Activated CD4-positive, alpha-beta T cell treated with anti-CD3 and anti-CD28 coated beads for 36 hours (primary cell): ENCODE measurements at places on chromosomes 6 and 20. TPM values are rescaled to one million over a fixed set of nuclear protein-coding genes. Genes with fewer than 3 reads are reported as not detected.

DNA sequence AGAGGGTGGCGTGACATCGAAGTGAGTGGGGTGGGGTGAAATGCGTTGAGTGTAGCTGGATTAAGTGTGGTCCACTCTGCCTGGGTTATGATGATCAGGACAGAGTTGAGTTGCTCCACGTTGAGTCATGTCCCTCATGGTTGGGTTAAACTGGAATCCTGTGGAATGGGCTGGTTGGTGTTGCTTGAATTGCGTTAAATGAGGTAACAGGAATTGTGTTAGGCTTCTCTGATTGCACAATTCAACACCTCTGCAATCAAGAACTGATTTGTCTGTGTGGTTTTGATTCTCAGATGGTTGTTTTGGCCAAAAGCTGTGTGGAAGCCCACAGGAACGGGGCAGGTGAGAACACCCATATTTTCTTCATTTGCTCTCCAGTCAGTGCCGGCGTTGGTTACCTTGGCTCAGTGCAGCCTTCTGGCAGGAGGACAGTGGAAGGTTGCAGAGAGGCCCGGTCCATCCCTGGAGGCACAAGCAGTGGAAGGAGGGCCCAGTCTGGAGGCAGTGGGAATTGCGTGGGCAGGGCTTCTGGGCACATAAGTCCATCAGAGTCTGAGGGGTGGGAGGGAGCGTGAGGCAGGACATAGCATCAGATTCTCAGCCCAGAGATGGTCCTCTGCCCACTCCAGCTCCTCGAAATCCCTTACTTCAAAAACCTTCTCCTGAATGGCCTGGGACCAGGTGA lies 11.6 kb downstream of the NOTCH4 start:
- no peak for DNase-seq

DNA sequence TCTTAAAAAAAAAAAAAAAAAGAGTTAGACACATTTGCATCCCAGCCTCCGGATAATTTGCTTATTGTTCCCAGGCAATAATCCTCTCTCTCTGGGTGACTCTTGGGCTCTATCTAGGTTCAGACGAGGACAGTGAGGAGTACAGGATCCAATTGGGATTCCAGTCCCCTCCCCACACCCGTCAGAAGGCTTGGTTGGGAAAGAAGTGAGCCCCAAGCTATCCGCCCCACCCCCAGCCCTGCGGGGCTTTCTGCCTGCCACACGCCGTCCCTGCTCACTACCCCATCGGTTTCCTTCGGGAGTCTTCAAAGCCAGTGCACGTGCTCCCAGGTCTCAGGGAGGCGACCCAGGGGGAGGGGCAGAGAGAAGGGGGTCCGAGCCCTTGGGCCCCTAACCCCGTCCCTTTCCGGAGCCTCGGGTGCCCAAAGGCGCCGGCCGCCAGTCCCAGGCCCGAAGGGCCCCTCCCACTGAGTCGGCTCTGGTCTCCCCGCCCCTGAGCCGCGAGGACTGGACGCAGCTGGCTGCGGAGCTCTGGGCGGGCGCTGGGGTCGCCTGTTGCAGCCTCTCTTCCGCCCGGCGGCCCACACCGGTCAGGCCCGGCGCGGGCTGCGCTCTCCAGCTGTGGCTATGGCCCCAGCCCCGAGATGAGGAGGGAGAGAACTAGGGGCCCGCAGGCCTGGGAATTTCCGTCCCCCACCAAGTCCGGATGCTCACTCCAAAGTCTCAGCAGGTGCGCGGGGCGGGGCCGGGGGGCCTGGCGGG lies 2.5 kb downstream of the MYMX start:
- DNase-seq, result peak; percentile 54

Gene CLVS2
- total RNA-seq, result not detected

- DNase-seq, result peak; percentile 40
Measured at GRCh38 chr6:44003345-44004061, 123.7 kb downstream of the MRPL14 start.

DNA sequence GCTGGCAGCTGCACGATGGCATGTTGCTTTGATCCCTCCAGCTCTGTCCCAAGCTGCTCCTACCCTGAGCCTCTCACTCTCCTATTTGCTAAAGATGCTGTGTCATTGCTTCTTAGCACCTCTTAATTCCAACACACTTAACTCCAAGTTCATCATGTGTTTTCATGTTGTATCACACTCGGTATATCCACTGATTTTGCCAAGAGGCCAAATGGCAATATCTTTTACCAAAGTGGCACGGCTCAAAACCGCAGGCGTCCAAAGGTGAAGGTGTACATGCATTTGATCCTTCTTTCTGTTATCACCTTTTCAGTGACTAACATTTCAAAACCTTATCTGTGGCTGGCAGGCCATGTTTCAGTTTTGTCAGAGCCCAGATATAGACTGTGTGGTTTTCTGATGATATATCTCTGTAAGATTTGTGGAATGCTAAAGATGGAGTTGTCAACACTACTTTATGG lies 217.0 kb downstream of the TBX18 start:
- no peak for DNase-seq

DNA sequence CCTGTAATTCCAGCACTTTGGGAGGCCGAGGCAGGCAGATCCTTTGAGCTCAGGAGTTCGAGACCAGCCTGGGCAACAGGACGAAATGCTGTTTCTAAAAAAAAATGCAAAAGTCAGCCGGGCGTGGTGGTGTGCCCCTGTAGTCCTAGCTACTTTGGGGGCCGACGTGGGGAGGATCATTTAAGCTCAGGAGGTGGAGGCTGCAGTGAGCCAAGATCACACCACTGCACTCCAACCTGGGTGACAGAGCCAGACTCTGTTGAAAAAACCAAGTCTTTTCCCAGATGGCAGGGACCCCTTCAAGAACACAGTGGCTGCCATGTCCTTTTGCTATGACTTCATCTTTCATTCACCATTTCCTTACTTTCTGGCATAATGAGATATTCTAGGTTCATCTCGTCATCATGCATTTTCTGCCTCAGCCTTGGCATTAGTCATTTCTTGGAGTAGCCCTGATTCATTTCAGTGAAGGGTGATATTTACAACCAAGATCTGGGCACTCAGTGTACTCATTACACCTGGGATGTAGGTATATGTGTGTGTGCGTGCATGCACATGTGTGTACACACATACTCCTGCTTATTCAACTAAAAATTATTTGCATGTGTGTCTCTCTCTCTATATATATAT lies 61.4 kb upstream of the TOX2 start:
- DNase-seq, result no peak

DNA sequence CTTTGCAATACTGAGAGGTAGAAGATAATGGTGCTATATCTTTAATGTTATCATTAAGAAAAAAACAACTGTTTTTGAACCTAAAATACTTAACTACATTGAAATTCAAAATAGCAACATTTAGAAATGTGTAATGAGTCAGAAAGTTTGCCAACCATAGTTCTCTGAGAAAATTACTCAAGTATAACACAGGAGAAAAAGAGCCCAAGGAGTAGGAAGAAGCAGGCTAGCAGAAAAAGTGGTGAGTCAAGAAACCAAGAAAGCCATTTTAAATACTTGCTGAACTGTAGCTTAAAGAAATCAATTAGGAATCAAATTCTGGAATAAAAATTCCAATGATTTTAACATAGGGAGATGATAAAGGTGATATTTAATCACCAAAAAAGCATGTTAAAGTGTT lies 181.0 kb upstream of the RSPO3 start:
- no peak for DNase-seq

DNA sequence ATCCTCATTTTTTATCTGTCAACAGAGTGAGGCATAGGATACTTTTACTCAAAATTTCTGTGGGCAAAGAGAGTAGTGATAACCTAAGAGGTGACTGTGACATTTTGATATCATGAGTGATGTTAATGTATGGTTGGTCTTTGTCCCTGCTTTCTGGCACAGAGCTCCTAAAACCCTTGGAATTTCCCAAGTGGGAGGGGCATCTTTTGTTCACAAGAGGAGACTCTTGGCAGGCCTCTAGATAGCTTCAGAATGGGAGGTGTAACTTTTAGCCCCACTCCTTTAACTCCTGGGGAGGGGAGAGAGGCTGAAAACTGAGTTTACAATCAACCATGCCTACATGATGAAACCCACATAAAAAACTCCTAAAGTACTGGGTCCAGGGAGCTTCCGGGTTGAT lies 527.8 kb downstream of the RFPL4B start:
- no peak for DNase-seq

- no peak for DNase-seq
Measured at GRCh38 chr6:69622924-69623323, 173.9 kb downstream of the LMBRD1 start.

Gene MMP24
- not detected for total RNA-seq

GRCh38 chr6:154319231-154319858 lies 37.3 kb downstream of the IPCEF1 start:
- no peak for DNase-seq

Gene TMEM181
- total RNA-seq, result 9.9 TPM

DNA sequence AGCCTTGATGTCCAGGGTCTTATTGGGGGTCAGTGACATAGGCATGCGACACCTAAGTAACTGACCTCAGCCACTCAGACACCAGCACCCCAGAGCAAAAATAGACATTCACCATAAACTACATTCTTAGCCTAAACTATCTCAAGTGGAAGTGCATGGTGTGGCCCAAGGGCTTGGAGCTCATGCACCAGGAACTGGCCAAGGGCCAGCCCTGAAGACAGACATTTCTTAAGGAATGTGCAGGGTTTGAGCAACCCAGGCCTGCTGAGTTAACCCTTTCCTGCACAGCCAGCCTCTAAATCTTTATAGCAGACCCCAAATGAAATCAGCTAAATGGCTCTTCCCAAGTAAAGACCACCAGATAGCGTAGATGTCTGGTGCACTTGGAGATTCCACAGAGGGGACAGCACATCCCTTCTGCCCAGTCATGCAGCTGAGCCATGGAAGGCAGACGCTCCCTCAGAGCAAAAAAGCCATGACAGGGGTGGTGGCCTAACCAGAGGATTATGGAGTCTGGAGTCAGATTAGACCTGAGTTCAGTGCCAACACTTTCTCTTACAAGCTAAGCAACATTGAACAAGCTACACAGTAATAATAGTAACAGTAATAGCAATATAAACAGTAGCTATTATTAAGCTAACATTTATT lies 222.6 kb downstream of the ZMYND8 start:
- DNase-seq, result no peak

GRCh38 chr6:135180542-135181332 lies at the start of gene MYB:
TSS of gene MYB (plus strand) at chr6:135181308. CDS start at chr6:135181514, 206 bp downstream.
- peak; percentile 86 for DNase-seq

GRCh38 chr6:136657666-136658065 lies 107.4 kb upstream of the MAP7 start:
- DNase-seq, result no peak

Gene TMEM200A
- 0.14 TPM for total RNA-seq

DNA sequence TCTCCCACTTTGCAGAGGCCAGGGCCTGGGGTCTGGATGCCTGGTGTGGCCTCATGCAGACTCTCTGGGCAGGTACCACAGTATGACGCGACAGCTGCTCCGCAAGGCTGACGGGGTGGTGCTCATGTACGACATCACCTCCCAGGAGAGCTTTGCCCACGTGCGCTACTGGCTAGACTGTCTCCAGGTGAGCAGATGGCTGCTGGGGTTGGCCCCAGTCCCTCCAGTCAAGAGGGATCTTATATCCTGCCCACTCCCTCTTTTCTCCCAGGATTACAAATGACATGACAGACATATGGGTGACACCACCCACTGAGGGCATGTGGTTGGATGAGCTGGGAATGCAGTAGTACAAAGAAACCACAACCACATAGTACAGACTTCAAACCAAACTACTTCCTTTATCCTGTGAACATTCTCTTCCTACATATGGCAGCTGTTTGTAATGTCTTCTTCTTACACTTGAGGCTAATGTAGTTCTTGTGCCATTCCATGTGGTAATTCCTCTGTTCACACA lies 29.9 kb downstream of the RAB44 start:
- DNase-seq, result peak; percentile 35

DNA sequence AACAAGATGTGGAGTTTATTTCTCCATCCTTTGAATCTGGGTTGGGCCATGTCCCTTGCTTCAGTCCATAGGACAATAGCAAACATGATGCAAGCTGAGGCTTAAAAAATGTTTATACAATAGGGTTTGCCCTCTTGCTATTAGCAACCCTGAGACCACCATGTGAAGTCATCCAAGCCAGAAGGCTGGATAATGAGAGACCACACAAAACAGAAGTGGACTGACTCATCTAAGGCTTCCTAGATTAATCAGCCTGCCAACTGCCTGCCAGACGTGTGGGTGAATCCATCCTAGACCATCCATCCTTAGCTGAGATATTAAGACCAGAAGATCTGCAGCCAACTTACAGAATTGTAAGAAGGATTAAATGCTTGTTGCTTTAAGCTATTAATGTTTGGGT lies 38.1 kb upstream of the ISM1 start:
- DNase-seq, result peak; percentile 30

Gene ELOVL2
- total RNA-seq, result not detected

Gene OPRM1
- not detected for total RNA-seq

DNA sequence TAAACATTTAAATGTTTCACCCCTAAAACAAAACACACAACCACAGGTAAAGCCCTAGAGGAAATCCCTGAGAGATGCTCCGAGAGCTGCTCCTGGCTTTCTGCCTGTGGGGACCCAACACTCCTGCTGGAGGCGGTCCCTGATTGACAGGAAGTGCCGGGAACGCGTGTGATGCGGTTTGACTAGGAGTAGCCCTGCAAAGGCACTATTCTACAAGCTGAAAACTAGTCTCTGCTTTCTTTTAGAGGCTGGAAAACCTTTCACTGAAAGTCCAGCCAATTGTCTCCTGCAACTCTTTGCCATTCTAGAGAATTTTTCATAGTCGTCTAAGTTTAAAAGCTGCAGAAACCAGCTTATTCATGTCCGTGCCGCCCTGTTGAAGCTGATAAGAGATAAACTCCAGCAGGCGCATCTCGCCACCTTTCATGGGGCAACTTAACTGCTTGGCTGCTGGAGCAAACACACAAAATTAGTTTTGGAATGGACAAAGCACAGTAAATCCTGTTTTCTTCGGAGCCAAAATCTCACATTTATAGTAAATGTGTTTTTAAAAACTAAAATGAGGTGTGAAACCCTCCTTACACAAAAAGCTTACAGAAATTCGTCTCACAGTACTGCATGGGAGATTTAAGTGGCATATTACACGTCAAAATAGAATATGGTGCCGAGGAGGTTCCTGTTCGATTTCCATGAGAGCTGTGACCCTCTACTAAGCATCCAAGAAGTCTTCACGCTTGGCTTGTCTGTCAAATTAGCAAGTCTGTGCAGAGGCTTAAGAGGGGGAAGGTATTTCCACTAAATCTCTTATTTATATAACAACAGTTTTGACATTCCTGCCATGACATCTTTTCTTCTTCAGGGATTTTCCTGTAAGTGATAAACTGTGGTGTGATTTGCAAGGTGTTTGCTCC lies 46.9 kb downstream of the DACT2 start:
- DNase-seq, result no peak
